ENCODE measurements at places on chromosomes 13 and 19.

- no peak for DNase-seq
These were observed 165.9 kb downstream of the TEX29 start for GRCh38 chr13:111486331-111486730.

GRCh38 chr19:18541258-18541991 lies 1.9 kb downstream of the FKBP8 start:
- no peak for DNase-seq

DNA sequence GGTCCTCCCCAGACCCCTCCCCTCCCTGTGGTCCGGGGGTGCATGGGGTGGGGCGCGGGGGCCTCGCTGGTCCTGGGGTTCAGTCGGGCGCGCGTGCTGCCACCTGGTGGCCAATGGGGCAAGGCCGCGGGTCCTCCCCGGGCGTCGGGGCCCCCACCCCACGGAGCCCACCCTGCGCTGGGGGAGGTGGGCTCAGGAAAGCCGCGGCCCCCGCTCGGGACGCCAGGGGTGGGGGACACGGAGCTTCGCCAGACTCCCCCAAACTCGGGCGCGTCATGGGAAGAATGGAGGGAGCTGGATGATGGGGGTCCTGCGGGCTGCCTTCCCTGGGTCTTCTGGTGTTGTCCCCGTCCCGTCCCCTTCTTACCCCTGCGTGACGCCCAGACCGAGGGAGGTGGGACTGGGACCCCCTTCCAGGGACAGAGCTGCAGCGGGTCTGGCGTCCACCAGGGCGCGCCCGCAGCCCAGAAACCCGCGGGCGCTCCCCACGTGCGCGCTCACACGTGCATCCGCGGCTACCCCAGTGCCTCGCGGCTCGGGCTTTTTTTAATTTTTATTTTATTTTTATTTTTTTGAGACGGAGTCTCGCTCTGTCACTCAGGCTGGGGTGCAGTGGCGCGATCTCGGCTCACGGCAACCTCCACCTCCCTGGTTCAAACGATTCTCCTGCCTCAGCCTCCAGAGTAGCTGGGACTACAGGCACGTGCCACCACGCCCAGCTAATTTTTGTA lies 19.8 kb upstream of the TCF3 start:
- no peak for DNase-seq

DNA sequence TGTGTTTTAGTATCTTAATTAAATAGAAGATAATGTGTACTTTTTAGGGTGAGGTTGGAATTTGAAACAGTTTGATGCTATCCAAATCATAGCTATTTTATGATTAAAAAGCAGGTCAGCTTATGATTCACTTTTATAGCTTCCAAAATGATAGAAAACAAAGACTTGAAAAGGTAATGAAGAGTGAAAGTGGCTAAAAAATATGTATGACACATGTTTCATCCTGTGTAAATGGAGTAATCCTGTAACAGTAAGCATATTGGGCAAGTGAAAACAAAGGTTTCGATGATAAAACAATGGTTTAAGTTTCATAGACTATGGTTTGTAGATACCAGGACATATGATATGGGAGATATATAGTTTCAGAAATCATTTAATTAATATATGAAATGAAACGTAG lies 456.2 kb downstream of the PCDH20 start:
- no peak for DNase-seq

DNA sequence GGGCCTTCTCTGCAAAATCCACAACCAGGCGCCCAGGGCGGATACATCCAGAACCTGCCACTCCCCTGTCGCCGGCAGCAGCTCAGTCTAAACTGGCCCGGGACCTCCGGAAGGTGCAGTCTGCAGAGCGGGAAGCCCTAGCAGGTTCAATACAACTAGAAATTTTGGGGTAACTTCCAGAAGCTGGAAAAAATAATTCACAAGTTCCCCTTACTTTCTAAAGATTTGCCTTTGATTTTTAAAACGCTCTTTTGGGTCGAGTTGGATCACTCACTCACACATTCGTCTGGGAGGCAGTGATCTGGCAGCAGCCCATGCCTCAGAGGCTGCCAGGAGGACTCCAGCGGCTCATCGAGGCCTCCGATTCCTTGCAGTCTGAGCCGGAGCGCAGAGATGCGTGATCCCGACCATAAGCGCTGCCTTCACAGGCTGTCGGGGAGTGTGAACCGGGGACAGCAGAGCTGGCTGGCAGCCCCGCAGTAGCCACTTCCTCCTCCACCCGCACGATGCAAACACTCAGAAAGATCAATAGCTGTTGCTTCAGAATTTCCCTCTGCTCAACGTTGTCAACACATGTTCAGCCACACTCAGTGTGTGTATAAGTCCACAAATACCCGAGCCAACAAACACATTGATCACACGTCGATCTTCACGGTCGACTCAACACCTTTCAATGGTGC lies 35.6 kb upstream of the ZNF507 start:
- DNase-seq, result no peak

DNA sequence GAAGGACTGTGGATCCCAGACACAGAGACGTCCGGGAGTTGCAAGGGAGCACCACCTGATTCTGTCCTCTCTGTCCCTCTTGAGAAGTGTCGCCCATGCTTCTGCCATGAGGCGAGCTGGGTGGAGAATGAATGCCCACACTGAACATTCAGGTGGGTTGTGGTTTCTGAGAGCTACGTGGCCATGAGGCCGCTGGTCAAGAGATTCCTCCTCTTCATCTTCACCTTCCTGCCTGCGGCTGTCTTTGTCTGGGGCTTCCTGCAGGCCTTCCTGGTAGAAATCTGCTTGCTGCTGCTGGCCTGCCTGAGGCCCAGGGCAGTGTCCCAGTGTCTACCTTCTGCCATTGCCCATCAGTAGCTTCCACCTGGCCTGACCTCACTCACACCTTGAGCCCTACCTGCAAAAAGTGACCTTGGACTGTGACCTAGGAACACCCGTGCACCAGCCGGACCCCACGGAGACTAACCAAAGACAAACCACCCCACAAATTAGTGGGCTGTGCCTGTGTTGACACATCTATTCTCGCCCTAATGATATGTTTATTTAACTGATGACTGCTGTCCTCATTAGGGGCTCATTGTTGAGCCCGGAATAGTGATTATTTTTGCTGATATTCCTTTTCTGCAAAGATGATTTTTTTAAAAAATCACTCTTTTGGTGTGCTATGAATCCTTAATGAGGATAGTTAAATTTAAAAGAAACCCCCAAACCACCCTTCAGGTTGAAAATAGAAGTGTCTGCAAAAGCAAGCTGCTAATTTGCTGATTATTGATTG lies 38.7 kb upstream of the ZNF536 start:
- DNase-seq, result no peak

GRCh38 chr13:112225429-112226090 lies 150.6 kb upstream of the SPACA7 start:
- no peak for DNase-seq

GRCh38 chr19:55087542-55087901 lies 11.9 kb downstream of the EPS8L1 start:
- no peak for DNase-seq

GRCh38 chr19:55460670-55461258 lies 678 bp downstream of the ISOC2 start:
- DNase-seq, result peak; percentile 59

- DNase-seq, result no peak
These were observed 10.5 kb downstream of the KLF5 start for GRCh38 chr13:73069206-73069805.

GRCh38 chr13:33087790-33088189 lies 71.6 kb downstream of the KL start:
- DNase-seq, result no peak

GRCh38 chr13:109254274-109254673 lies 532.1 kb downstream of the IRS2 start:
- DNase-seq, result no peak

DNA sequence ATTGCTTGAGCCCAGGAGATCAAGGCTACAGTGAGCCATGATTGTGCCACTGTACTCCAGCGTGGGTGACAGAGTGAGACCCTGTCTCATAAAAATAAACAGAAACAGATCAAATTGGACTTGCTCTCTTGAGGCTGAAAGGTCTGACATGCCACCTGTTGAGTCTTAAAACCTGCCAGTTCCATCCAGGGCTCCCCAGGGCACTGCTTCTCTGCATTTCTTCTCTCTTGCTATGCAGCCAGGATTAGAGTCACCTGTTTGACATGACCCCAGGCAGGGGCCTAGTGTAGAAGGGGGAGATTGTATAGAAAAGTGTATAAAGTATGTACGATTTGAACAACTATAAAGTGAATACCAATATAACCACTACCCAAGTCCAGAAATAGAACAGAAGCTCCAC lies 45.4 kb downstream of the ARHGAP35 start:
- no peak for DNase-seq

DNA sequence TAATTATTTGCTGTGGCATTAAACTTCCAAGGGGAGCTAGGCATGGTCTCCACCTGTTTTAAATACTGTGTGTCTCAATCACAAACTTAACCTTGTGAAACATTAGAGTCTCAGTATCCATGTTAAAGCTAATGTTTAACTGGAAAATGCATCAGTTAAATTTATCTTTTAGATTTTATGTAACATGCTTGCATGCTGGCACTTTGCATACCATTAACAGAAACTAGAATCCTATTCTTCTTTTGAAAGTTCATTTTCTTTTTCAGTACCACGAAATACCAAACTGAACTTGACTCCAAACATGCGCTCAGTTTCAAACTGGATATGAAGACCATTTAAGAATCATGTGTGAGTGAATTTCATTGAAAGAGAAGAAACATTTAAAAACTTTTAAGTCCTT lies 328.9 kb upstream of the SLC10A2 start:
- DNase-seq, result no peak

- no peak for DNase-seq
These were observed 13.6 kb upstream of the ZNF765 start for GRCh38 chr19:53381376-53381775.

GRCh38 chr19:6616011-6616410 lies 25.1 kb upstream of the CD70 start:
- peak; percentile 11 for DNase-seq

GRCh38 chr13:44249431-44249836 lies 124.2 kb upstream of the SERP2 start:
- peak; percentile 70 for DNase-seq

GRCh38 chr13:31521435-31521834 lies 217.9 kb upstream of the RXFP2 start:
- DNase-seq, result no peak

DNA sequence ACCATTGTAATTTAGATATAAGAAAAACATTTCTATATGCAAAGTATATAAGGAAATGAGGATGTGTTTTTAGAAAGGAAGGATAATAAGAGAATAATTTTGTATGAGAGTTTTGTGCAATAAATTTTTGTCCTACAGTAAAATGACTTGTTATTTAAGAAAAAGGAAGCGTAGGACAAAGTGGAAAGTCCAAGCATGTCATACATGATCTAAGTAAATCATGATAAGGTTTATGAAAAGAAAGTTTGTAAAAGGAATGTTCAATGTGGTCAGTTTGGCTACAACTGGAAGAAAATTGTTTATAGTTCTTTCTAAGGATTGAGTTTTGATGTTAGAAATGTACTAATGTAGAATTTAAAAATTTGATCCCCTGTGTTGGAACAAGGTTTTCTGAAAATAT lies 222.3 kb downstream of the KATNAL1 start:
- DNase-seq, result no peak

DNA sequence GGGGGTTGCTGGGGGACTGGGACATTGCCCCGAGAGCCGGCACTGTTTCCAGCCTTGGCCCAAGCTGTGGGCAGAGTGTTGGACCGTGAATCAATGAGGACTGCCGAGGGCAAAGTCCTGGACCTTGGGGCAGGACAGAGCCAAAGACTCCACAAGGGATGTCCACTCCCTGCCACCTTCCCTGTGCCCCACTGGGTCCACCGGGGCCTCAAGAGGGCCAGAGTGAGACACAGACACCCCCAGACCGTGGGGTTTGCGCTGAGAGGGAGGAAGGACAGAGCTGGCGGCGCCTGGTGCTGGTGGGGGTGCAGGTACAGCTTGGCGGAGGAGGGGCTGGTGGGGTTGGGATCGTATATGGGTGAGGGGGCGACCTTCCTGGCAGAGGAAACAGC lies 11.8 kb downstream of the MAST3 start:
- no peak for DNase-seq

DNA sequence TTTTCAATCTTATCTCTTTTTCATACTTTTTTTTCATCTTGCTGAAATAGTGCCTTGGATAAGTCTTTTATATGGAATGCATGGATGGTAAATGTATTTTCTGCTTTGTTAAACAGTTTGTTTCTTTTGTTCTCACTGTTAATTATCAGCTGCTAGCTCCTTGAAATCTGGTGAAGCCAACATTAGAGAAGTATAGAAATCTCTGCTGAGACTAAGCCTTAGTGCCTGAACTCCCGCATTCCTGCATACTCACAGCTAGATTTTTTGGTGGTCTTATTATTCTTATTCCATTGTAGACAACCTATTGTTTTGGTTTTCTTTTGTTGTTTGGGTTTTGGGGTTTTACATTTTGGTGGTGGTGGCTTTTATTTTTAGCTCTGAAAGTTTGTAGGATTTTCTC lies 48.4 kb downstream of the DNAJC15 start:
- DNase-seq, result no peak

- no peak for DNase-seq
These were observed 54.5 kb downstream of the RASA3 start for GRCh38 chr13:114077933-114078325.

- DNase-seq, result peak; percentile 86
These were observed 2.7 kb upstream of the PLIN3 start for GRCh38 chr19:4870025-4870700.

- DNase-seq, result no peak
These were observed 20.4 kb upstream of the TNFSF13B start for GRCh38 chr13:108249150-108249549.

- no peak for DNase-seq
These were observed 120.1 kb upstream of the GPR12 start for GRCh38 chr13:26880735-26881134.

DNA sequence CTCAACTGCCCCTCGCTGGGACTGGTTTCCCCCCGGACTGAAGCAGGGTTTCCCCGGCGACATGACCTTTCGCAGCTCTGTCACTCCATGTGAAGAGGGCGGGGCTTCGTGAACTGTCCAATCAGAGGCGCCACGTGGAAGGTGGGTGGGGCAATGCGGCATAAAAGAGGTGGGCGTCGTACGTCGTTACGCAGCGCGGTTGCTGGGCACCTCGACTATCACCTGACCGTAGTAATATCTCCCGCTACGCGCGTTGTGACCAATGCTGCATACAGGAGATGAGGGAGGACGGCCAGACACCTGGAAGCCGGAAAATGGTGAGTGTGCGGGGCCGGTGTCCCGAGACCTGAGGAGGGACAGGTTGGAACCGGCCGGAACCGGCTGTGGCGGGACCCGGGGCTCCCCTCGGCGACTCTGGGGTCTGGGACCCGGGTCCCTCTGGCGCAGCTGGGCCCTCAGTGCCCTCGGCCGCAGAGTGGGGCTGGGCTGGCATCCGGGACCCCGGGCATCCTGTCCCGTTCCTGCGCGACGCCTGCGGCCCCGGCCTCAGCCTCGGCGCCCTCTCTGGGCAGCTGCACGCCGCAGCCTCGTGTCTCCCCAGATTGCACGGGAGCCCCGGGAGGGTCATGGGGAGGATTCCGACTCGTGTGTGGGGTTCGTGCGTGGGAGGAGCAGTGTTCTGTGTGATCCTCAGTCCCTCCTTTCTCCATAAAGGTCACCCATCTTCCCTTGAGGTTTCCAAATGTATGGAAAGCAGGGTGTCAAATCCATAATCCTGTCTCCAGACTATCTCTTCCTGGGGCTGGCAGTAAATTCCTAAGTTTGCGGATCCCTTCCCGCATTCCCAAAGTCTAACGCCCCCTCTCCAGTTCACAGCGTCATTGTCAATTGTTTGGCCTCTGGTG lies 32.2 kb downstream of the ZNF136 start:
- no peak for DNase-seq

Measured in foreskin melanocyte (primary cell).